ENCODE measurements at places on chromosomes 6 and 20. TPM values are rescaled to one million over a fixed set of nuclear protein-coding genes. Genes with fewer than 3 reads are reported as not detected.

GRCh38 chr20:14956026-14956425 lies 618.6 kb upstream of the FLRT3 start:
- no peak for DNase-seq

DNA sequence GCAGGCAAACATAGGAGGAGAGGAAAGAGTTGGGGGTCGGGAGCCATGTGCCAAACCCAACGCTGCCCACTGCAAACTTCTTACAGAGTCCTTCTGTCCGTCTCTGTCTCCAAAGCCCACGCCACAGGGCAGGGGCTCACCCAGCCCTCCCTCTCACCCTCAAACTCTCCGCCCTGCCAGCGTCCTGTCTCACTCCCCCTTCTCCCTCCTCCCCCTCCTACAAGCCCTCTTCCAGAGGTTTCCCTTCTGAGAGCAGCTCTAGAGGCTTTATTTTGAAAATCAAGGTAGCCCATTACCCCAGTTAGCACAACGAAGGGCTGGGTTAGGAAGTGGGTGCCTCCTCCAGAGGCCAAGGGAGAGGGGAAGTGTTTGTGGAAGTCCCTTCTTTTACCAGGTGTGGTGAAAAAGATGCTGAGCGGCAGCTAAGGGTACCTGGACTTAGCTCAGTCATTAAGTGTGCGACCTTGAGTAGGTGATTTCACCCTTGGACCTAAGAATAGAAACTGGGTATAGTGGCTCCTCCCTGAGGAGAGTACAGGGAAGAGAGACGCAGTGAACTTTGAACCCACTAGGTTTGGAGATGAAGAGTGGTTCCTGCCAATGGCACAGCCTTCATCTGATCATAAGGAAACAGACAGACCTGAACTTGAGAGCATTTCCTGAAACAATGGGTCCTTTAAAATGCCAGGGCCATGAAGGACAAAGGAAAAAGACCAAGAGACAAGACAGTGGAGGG lies 123.8 kb downstream of the BANF2 start:
- no peak for DNase-seq

- DNase-seq = no peak
Measured at GRCh38 chr6:6891949-6892461, 215.8 kb upstream of the RREB1 start.

Gene CST9
- total RNA-seq = not detected

DNA sequence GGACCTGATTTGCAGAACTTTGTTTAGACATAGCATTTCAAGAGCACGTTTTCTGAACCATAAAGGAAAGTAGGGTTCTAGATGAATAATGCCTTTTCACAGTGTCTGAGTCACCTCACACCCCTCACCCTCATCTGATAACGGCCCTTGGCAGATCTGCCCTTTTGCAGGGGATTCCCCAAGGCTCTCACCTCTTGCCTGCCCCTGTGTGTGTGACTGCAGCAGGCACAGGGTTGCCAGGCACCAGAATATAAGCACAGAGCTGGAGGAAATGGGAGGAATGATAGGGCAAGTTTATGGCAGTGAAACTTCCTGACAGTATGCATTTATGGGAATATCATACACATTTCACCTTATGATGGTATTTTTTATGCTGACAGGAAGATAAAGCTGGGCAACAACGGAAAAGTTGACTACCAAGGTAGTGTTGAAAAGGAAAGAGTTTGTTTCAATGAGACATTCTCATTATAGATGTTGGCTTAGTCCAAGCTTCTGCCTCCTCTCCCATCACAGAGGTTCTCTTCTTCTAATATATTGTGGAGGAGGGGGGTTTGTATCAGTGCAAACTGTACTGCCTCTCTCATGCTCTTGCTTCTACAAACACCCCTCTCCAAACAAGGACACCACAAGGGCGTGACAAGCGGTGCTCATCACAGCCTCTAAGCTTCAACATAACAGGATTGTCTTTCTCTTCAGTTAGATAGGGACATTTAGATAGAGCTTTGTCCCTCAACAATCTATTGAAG lies 101.5 kb upstream of the BACH2 start:
- peak; percentile 18 for DNase-seq

DNA sequence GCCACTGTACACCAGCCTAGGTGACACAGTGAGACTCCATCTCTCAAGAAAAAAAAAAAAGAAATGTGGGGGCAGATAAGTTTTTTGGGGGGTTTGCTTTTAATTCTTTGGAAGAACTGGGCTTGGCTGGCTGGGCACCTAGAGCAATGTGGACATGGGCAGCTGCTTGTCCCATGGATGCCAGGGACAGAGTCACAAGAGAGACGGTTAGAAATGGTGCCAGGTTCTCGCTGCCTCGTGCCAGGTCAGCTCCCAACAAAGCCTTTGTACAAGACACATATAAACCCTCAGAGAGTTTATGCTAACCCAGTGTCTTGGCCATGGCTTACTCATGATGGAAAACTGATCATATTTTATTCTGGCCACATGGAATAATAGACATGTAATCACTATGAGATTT lies 76.2 kb upstream of the ESR1 start:
- DNase-seq = no peak

Gene NNAT
- 13.8 TPM for total RNA-seq

DNA sequence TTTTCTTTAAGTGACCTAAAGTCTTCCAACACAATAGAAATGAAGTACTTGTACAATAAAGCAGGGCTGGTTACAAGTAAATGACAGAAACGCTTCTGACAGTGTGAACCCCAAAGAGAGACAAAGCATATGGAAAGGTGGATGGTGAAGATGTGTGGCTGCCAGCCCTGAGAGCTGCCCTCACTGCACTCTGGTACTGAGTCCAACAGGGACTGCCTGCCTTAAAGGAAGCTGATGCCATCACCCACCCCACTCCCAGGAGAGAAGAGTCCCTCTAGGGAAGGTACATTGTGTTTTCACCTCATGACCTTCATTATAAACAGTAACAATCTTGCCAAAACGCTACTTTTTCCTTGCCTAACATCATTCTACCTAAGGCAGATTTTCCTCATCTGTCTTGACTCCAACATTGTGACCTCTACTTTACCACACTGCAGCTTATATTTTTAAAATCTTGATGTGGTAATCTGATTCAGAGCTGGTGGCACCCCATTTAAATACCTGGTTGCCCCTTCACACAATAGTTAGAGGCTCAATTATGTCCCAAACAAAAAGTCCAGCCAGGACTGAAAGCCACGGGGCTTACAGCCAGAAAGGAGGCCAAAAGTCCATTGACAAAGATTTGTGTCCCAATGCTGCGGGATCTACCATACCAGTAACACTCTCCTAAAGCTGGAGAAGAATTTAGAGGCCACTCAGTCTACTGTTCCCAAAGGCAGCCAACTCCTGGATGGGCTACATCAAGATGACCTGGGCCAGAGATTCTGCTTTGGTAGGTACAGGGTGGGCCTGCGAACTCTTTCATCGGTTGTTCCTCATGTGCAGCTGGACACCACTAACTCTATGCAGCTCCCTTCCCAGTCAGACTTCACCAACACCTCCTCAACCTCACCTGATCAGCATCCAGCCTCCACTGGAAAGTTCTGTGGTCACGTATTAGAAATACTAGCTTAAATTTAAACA lies 4.4 kb downstream of the APMAP start:
- no peak for DNase-seq

GRCh38 chr6:160069459-160069858 lies 52.2 kb upstream of the SLC22A1 start:
- DNase-seq = no peak

DNA sequence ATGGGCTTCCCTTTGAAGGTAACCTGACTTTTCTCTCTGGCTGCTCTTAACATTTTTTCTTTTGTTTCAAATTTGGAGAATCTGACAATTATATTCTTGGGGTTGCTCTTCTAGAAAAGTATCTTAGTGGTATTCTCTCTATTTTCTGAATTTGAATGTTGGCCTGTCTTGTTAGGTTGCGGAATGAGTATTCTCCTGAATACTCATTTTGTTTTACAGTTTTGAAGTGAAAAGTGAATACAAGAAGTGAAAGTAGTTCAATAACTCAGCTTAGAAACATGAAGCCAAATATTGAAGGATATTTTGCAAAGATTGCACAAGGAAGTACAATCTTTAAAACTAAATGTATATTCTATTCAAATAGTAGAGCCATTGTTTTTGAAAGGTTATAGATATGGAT lies 120.2 kb upstream of the MAP3K4 start:
- no peak for DNase-seq
